ENCODE measurements at places on chromosomes 7 and 10. TPM values are rescaled to one million over a fixed set of nuclear protein-coding genes. Genes with fewer than 3 reads are reported as not detected.

The STK32C gene
- 44.3 TPM for total RNA-seq

The IGFBP3 gene
- 302 TPM for total RNA-seq

The ARHGEF35 gene
- total RNA-seq: 0.23 TPM

The GFRA1 gene
- 12.3 TPM for total RNA-seq

The STEAP4 gene
- total RNA-seq: 0.01 TPM

The NPY4R gene
- total RNA-seq: 37.9 TPM

The SYT15B gene
- total RNA-seq: 3.6 TPM

The FAM25C gene
- 2.0 TPM for total RNA-seq

The PDZD7 gene
- total RNA-seq: 0.71 TPM

The TRIM74 gene
- total RNA-seq: 0.52 TPM

The KCND2 gene
- total RNA-seq: not detected

The OPALIN gene
- total RNA-seq: not detected

The CALHM3 gene
- 0.45 TPM for total RNA-seq

All from A549 treated with DMSO at 1 μM for 4 hours (cell line).